ENCODE measurements at places on chromosomes 2 and 18. TPM values are rescaled to one million over a fixed set of nuclear protein-coding genes. Genes with fewer than 3 reads are reported as not detected.

BOLL gene
- not detected for total RNA-seq

MRPL44 gene
- total RNA-seq = 19.6 TPM

TEKT4 gene
- total RNA-seq = 0.27 TPM

ALPG gene
- total RNA-seq = not detected

TPO gene
- total RNA-seq = not detected

HOXD12 gene
- total RNA-seq = not detected

ARHGAP15 gene
- 3.3 TPM for total RNA-seq

C18orf32 gene
- total RNA-seq = 35.4 TPM

C1QL2 gene
- not detected for total RNA-seq

GRCh38 chr2:7041421-7041820 is 124.2 kb downstream of the RNF144A start:
- no peak for DNase-seq

- DNase-seq = no peak
Measured at GRCh38 chr2:127735537-127736399, 34.5 kb downstream of the SFT2D3 start.

DNA sequence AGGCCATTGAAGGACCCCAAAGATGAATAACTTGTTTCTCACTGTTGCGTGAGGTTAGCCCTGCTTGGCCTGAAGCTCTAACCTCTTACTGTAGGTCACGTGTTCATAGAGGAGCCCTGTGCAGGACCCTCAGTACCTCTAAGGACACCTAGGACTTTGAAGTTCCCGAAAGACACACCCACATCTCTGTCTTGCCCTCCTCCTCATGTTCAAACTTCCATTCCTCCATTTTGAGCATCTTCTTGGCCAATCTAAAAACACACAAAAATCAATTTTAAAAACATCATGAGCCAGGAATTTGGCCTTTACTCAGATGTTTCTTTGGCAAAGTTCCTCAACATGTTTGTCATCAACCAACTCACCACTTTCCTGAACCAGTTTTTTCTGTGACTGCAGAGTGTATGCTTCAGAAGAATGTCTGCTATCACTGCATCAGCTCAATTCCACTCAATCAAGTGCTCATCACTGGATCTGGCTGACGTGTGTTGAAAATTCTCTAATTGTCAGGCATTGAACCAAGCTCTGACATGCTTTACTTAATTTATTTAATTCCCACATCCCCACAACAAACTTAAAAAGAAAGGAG is 101.6 kb downstream of the AP1S3 start:
- DNase-seq = no peak

- DNase-seq = no peak
Measured at GRCh38 chr2:102485147-102485785, 12.2 kb downstream of the SLC9A4 start.

GRCh38 chr2:71882949-71883472 is 264.7 kb downstream of the CYP26B1 start:
- peak; percentile 76 for DNase-seq

DNA sequence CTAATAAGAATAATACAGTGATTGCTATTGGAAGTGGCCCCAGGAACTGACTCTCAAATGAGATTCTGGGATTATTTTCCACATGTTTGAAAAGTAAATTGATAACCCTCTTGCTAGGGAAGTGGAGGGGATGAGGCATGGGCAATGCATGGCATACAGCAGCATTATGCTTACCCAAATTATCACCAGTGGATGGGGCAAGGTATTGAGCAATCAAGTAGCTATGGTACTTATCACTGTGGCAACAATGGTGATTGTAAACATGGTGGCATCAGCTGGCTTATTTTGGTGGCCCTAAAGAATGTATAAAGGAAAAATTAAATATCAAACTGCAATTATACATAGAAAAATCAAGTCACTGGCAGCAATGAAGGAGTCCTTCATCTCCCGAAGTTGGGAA is 155.1 kb downstream of the FIGN start:
- DNase-seq = no peak

- no peak for DNase-seq
Measured at GRCh38 chr2:201794294-201794693, 12.0 kb upstream of the CDK15 start.

DNA sequence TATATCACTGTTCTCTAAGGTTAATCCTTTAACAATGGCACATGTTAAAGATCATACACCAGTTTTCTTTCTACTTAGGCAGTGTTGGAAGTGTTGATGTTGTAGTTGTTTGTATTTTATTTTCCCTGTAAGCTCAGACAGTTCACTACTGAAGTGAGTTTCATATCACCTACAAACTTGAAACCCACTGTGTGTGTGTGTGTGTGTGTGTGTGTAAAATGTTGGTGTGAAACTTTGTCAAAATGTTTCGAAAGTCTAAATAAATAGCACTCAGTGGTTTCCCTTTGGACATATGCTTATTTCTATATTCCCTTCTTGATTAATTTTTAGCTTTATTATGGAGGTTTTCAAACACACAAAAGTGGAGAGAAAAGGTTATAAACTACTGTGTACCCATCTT is 79.8 kb upstream of the CAVIN2 start:
- no peak for DNase-seq

DNA sequence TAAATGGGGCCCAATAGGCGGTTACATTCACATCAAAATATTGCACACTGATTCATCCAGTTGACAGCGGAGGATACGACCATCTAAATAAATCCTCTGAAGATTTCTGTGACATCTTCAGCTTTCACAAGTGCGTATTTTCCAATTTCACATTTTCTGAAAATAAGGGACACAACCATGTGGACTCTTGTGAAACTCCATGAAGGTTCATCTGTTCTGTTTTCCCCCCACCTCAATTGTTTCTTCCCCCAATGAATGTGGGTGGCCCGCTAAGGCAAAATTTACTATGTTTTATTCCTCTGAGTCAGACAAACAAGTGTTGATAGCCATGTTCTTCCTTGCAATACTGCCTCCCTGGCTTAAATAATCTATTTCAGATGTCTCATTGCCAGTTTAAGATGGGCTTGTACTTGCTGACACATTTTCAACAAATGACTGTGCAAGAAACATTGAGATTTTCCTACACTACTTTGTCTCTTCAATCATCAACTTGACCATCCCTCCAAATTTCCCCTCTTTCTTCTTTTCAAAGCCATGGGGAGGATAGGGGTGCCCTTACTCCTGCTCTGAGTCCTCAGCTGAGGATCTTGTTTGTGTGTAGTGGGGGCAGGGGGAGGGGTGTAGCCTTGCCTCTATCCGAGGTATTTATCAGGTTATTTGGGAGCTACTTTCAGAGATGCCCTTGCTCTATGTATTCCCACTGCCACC is 78.2 kb downstream of the BCL11A start:
- no peak for DNase-seq

- DNase-seq = peak; percentile 81
Measured at GRCh38 chr2:216974321-216975302, 114.7 kb upstream of the TNP1 start.

DNA sequence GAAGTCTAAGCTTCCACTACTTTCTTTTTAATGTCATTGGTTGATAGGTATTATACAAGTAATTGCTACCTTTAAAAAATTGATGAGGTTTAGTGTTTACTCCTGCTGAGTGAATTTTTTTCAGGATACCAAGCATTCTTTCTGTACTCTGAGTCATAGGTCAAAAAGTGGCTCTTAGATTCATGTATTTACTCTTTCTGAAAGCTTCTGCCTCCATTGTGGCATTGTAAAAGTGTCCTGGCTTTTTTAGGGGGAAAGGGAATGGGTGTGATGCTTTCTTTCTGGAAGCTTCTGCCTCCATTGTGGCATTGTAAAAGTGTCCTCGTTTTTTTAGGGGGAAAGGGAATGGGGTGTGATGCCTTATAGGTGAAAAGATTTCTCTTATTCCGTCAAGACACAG is 286.5 kb downstream of the LPIN1 start:
- no peak for DNase-seq
